ENCODE measurements at places on chromosomes 7 and 10.

DNA sequence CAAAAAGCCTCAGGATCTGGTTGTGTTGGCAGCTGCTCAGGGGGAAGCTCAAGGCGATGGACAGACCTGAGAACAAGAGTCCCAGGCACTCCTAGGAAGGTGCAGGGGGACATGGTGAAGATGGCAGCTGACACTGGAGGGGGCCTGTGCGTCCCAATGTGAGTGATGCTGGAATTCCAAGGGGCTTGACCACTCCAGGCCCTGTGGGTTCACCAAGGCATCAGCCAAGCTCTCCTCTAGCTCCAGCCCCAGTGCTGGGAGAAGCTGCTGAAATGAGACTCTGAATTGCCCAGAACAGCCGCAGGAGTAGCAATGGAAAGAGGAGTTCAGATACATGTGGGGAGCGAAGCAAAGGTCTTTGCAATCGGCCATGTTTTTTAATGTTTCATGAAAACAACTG lies 16.0 kb downstream of the UPP1 start:
- no peak for DNase-seq

- DNase-seq, result no peak
Measured at GRCh38 chr10:86644152-86644793, 10.1 kb upstream of the OPN4 start.

DNA sequence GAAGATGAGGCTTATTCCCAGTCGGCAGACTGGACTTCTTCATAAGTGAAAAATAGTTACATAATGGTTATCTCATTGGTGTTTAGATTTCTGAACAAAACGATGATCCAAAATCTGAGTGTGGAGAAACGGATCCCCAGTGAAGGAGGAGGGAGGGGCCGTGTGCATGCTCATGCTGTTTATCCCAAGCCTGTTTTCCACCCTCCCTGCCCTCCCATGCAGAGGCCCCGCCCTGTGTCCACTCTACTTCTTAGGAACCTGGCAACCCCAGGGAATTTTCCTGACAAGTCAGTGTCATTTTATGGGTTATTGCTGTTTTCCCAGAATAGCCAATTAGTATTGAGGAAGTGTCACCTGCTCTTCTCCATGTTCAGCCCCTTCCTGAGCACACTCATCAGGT lies 174.0 kb downstream of the CELF2 start:
- no peak for DNase-seq

GRCh38 chr7:122831436-122831835 lies 54.8 kb downstream of the CADPS2 start:
- DNase-seq, result no peak

GRCh38 chr10:8304861-8305260 lies 250.4 kb downstream of the GATA3 start:
- DNase-seq, result no peak

GRCh38 chr7:7665031-7665430 lies 24.5 kb downstream of the UMAD1 start:
- no peak for DNase-seq

- no peak for DNase-seq
Measured at GRCh38 chr7:101792051-101792681, 25.3 kb upstream of the CUX1 start.
